ENCODE measurements at places on chromosomes 4 and X.

- DNase-seq: no peak
Measured at GRCh38 chr4:26522478-26522877, 32.2 kb upstream of the CCKAR start.

GRCh38 chr4:25847329-25847728 is 15.5 kb downstream of the SEL1L3 start:
- DNase-seq: no peak

- no peak for DNase-seq
Measured at GRCh38 chr4:147943159-147943638, 211.3 kb downstream of the ARHGAP10 start.

DNA sequence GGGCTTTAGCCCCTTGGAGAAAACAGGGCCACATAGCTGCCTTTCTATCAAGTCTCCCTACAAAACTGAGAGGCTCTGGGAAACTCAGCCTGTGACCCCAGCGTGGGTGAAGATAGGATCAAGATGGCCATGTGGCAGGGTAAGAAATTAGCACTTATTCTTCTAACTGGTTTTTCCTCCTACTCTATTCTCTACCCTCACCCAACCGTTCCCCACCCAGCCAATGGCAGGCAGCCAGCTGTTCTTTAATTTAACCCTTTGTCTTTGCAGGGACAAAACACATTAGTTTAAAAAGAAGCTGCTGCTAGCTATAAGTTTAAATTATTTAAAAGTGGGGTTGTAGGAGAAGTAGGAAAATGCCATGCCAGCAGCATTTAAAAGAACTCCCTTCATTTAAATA is 2.8 kb downstream of the CLCN5 start:
- DNase-seq: no peak

GRCh38 chr4:88107406-88108107 is 50.9 kb downstream of the ABCG2 start:
- DNase-seq: no peak
